Mesenchymal stem cell (in vitro differentiated cells and primary cell): ENCODE measurements at places on chromosomes 12 and 14.

DNA sequence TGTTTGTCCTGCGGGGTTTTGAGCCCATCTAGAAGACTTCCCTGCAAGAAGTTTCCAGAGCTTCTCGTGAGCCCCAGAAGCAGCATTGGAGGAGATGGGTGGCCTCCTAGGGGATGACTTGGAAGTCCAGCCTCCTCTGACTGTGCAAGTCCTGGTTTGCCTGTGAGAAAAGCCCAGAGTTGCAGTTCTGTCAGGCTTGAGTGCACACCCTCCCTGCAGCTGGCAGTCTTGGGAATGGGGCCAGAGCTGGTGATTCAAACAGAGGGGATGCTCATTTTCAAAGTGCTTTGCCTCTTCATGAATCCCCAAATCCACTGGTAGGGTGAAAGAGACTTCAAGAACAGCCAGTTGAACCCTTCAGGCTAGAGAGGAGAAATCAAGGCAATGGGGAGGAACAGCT lies 3.9 kb upstream of the PPP1R1A start:
- DNase-seq, result no peak

DNA sequence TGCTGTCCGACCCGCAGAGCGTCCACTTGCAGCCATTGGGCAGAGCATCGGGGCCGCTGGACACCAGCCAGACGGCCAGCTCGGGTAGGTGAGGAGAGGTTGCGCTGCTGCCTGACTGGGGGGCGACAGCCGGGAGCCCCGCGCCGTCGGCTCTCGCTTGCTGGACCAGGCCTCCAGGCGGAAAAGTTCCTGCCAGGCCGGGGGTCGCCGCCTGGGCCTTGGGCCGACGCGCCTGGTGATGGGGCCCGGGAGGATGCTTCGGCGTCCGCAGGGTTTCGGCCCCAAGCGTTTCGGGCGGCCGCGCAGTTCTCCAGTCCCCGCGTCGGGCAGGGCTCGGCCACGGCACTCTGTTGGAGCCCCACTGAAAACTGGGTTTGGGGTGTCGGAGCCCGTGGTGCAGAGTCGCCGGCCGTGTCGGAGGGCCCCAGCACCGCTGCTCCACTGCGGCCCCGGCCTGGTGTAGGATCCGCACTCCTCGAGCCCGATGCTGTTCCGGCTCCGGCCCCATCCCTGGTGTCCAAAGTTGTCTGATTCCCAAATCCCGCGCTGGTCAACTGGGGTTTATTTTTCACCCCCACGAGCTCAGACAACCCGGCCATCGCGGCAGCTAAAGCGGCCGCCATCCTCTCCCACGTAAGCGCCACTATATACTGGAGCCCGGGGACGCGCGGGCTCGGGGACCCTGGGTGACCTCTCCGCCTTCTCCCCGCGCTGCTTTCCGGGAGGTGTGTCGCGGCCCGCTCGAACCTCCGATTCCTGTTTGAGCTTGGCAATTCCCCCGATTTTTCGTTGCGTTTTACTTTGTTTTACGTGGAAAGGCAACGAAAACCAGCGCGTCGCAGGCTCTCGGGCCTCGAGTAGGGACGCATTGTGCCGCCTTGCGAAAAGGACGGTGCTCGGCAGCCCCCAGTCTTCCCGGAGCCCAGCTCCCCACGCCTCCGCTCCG lies 872 bp downstream of the VSX2 start:
- DNase-seq, result peak; percentile 22

DNA sequence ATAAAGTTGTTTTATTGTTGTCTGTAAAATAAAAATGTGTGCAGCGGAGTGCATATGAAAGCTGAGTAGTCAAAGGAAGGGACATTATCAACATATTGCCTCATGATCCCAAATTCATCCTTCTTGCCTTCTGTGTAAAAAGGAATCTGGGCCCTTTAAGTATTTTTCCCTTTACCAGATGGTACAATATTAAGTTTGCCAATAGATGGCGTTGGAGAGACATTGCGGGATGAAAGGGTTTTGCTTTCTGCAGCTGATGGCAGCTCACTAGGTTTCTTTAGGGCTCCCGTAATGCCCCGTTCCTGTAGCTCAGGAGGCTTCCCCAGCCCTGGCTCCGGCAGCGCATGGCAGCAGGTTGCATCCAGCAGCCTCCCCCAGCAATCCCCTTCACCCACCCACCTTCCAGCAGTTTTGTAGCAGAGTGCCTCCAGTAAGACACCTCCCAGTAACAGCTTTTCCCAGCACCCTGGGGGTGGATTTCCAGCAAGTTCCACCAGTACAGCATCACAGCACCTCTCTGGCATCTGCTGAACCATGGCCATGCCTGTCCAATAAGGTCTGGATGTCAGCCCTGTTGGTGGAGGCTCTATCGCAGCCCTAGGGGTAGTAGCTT lies 354.4 kb downstream of the MED13L start:
- DNase-seq, result no peak

DNA sequence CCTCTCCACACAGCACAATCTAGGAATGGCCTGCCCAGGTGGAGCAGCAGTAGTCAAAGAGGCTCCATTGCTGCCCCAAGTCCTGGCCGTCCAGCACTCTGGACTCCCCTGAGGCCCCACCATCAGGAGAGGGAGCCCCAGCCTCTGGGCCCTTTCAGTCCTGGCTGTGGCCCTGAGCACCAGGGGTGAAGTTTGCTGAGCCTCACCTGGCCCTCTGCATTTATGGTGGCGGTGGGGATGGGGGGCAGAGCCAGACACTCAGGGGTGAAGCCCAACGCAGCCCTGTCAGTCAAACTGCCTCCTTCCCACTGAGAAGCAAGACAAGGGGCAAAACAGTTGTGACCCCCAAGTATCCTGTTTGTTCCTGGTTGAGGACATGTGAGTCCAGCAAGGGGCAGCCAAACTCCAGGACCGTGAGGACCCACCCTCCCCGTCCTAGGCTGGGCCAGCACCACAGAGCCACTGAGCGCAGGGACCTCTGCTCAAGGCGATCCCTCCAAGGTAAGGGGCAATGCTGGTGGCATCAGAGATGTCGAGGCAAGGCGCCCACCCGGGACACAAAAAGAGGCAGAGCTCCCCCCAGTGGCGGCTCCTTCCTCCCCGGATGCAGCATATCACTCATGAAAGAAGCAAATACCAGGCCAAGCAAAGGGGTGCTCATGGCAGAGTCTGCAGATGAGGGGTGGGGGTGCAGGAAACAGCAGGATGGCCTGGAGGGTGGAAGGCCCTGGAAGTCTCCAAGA lies 4.8 kb upstream of the AMN start:
- DNase-seq, result peak; percentile 45

GRCh38 chr14:87601036-87601435 lies 391.9 kb downstream of the GALC start:
- no peak for DNase-seq

DNA sequence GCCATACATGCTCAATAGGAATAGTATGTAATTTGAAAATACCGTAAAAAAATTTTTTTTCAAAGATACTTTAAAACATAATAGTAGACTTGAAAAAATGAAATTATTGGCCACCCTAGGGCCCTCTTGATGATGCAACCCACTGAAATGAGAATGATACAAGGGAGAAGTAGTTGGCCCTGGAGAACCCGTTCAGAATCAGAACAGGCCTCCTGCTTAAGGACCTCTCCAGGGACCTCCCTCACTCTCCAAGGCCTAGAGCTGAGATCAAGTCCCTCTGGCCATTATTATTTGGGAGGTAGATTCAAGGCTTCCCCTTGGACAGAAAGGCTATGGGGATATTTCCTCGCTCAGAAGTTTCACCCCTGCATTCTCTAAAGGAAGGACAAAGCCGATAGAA lies 11.9 kb downstream of the LALBA start:
- DNase-seq, result no peak

DNA sequence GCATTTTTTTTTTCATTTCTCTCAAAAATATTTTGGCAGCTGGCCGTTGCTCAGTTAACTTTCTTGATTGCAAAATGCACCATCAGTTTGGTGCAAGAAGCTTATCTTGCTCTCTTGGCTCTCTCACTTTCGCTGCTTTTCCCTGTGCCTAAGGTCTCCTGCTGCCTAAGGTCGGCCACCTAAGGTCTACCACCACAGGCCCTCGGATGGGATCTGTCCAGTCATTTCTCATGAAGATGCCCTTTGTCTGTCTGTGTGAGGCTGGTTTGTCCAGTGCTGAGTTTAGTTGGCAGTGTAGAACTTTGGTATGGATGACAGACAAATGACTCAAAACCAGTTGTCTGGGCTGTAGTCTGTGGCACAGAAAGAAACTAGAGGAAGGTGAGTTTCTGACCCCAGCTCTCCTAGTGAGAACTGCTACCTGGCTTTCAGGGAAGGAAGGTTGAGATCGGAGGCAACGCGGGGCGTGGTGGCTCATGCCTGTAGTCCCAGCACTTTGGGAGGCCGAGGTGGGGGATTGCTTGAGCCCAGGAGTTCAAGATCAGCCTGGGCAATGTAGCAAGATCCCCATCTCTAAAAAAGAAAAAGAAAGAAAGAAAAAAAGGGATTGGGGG lies 2.6 kb downstream of the MLXIP start:
- peak; percentile 77 for DNase-seq

DNA sequence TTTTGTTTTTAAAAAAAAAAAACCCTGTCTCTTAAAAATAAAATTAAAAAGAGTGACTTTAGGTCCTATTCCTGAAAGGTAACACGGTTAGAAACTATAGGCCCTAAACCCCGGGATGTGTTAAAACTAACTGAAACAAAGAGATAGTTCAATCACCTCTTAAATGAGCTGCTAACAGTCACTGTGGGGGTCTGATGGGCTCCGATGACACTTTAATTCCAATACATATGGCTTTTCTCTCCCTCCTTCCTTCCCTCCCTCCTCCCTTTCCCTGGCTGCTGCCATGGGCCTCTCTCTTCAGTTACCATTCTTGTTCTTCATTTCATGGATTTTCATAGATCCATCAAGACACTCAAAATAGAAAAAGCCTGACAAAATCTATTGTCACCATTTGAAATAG lies 76.6 kb downstream of the RNF34 start:
- no peak for DNase-seq
